Naive thymus-derived CD8-positive, alpha-beta T cell (primary cell): ENCODE measurements at places on chromosomes 13 and 19. TPM values are rescaled to one million over a fixed set of nuclear protein-coding genes. Genes with fewer than 3 reads are reported as not detected.
A peak's percentile ranks its signal among the peaks of the same experiment; 100 is the strongest.

DNA sequence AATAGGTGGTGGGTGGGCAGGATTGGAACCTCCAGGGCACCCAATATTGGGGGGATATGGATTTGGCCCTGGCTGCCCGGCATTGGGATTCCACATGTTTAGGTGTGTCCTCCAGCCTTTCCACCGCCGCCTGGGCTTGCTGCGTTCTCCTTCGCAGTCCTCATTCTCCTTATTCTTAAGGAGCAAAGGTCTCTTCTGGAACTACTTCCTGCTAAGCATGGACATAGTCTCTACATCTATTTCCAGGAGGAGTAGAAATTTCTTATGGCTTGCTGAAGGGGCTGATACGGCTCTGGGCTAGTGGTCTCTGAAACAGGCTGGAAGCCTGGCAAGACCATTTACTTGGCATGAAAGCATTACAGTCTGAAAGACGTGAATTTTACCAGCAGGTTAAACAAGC is 9.2 kb upstream of the FCGBP start:
- peak overlapping the region; percentile 54 for H3K4me3 ChIP-seq
- H3K4me1 ChIP-seq, result peaks cover 88% of the 10 kb centered on the region
- no peak for DNase-seq
- no peaks in the 10 kb centered on the region for H3K27me3 ChIP-seq

GRCh38 chr13:23504180-23504579 is 66.0 kb upstream of the TNFRSF19 start:
- no peak overlapping the region for H3K4me3 ChIP-seq
- H3K4me1 ChIP-seq, result no peaks in the 10 kb centered on the region
- H3K27me3 ChIP-seq, result peaks cover 7% of the 10 kb centered on the region
- no peak overlapping the region for H3K27ac ChIP-seq
- no peak for DNase-seq

DNA sequence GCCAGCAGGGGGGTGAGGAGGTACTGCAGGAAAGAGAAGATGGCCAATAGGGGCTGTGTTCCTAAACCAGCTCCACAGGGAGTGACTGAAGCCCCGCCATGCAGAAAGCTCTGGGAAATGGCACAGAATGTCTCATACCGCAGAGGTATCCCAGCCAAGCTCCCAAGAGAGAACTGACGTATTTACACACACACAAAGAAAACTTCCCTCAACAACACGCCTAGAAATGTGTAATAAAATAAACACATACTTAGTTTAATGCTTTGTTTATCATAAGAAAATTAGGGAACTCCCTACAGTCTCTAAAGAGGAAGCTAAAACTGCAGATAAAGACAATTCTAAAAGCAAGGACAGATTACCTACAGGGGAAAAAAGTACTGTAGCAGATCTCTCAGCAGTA is 40.0 kb downstream of the ESD start:
- H3K36me3 ChIP-seq, result no peaks in the 10 kb centered on the region
- H3K4me3 ChIP-seq, result no peak overlapping the region
- H3K27me3 ChIP-seq, result no peaks in the 10 kb centered on the region

DNA sequence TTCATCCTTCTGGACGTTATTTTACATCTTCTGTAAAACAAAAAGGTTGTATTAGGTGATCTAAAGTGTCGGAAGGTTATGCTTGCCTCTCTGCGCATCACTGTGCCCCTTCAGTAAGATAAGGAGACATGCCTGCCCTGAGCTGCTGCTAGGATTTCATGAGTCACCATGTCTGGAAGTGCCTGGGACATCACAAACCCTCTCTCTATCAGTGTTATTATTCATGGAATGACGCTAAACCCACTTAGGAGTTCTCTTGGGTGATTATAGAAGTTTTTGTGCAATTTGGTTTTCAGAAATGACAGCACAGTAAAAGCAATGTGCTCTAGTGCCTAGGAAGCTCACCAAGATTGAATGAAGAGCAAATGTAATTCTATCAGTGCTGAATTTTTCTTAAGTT is 617.7 kb downstream of the DCT start:
- DNase-seq, result no peak
- H3K4me3 ChIP-seq, result no peak overlapping the region
- no peaks in the 10 kb centered on the region for H3K4me1 ChIP-seq
- no peaks in the 10 kb centered on the region for H3K36me3 ChIP-seq
- peaks cover 1% of the 10 kb centered on the region for H3K27me3 ChIP-seq

- no peaks in the 10 kb centered on the region for H3K4me1 ChIP-seq
- H3K27ac ChIP-seq, result no peak overlapping the region
- no peak for DNase-seq
- H3K27me3 ChIP-seq, result no peaks in the 10 kb centered on the region
- H3K36me3 ChIP-seq, result peaks cover 72% of the 10 kb centered on the region
Measured at GRCh38 chr19:53140351-53140750, 7.6 kb upstream of the ZNF415 start.

DNA sequence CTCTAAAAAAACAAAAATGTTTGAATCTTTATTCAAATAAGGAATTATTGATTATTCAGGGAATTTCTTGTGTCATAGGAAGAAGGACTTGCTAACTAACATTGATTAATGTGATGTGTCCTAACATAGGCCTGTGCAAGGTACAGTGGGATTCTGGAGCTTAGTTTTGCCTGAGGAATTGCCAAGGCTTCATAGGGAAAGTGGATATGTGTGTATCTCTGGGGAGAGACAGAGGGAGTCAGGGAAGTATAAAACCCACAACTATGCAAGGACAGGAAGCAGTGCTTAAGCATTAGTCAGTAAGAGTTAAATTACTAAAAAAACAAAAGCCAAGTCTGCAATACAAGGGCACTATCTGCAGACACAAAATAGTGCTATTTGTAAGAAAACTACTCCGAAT is 59.6 kb downstream of the WDFY2 start:
- no peak for DNase-seq
- H3K4me1 ChIP-seq, result peaks cover 51% of the 10 kb centered on the region
- no peaks in the 10 kb centered on the region for H3K27me3 ChIP-seq
- H3K27ac ChIP-seq, result peak overlapping the region; percentile 91
- peak overlapping the region; percentile 61 for H3K4me3 ChIP-seq

- no peaks in the 10 kb centered on the region for H3K36me3 ChIP-seq
- no peaks in the 10 kb centered on the region for H3K27me3 ChIP-seq
- peak overlapping the region; percentile 85 for H3K27ac ChIP-seq
- peak overlapping the region; percentile 91 for H3K4me3 ChIP-seq
Measured at GRCh38 chr19:42397263-42398166, 7.4 kb upstream of the CNFN start.

- H3K27me3 ChIP-seq, result no peaks in the 10 kb centered on the region
- H3K4me3 ChIP-seq, result no peak overlapping the region
- H3K36me3 ChIP-seq, result peaks cover 64% of the 10 kb centered on the region
- no peak for DNase-seq
- H3K4me1 ChIP-seq, result peaks cover 8% of the 10 kb centered on the region
Measured at GRCh38 chr13:41835871-41836270, 125.0 kb downstream of the VWA8 start.

DNA sequence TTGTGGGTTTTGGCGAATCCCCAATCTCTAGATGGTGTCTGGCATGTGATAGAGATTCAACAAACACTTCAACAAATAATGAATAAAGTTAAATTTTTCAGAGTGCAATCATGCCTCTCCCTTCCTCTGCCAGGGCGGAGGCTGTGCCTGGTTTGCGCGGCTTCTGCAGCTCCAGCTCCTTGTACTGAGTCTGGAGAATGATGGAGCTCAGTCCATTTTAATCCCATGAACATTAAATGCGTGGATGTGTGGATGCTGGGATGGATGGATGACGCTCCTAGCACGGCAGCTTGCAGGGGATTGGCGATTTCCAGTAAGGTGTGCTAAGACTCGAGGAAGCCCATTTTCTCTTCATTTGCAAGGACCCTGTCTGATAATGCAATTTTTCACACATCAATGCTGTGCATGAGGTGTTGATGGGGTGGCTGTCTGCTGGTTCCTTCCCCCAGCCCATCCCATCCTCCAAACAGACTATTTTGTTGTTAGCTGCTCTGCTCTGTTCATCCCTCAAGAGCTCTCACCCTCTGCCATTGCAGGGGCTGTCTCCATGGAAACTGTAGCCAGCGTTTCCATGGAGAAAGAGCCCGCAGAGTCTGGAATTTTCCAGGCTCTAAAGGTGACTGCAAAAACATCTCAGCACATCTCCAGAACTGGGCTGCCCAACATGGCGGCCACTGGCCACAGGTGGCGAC is 92.6 kb upstream of the PEG3 start:
- H3K36me3 ChIP-seq, result no peaks in the 10 kb centered on the region
- no peaks in the 10 kb centered on the region for H3K4me1 ChIP-seq
- H3K4me3 ChIP-seq, result no peak overlapping the region
- no peak for DNase-seq
- no peaks in the 10 kb centered on the region for H3K27me3 ChIP-seq
- H3K27ac ChIP-seq, result no peak overlapping the region

DNA sequence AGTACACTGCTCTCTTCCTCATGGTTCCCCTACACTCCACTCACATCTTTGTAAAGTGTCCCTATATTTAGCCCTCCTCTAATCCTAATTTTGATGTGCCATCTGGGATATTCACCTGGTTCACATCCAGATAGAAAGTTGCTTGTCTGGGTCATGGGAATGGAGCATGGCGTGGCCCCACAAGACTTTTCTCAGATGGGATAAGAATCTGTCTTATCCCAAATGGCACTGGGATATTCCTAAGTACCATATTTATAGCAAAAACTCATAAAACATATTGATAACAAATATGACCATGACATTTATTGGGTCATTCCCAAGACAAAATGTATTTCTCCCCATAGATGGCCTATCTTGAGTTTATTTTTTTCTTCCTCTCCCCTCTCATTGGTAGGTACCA is 49.5 kb upstream of the POMP start:
- no peak for DNase-seq
- H3K4me3 ChIP-seq, result no peak overlapping the region
- no peak overlapping the region for H3K27ac ChIP-seq
- no peaks in the 10 kb centered on the region for H3K27me3 ChIP-seq
- peaks cover 19% of the 10 kb centered on the region for H3K4me1 ChIP-seq
- no peaks in the 10 kb centered on the region for H3K36me3 ChIP-seq

DNA sequence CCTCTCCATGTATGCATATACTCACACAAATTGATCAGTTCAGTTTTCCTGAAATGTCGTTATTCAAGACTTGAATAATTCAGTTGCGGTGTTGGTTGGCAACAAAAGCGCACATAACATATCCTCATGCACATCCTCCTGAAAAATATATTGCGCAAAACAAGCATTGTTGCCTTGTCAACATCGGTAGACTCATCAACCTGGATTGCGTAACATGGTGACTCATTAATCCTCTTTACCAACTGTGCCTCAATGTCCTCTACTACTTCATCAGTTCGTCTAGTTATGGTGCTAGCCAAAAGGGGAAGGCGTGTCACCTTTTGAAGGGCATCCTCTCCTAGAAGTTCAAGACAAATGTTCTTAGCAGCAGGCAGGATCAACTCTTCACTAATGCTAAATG is 357.7 kb downstream of the LMO7 start:
- no peak overlapping the region for H3K27ac ChIP-seq
- no peak overlapping the region for H3K4me3 ChIP-seq
- H3K4me1 ChIP-seq, result no peaks in the 10 kb centered on the region
- H3K36me3 ChIP-seq, result no peaks in the 10 kb centered on the region
- no peaks in the 10 kb centered on the region for H3K27me3 ChIP-seq

GRCh38 chr13:95317039-95317989 is 16.1 kb upstream of the ABCC4 start:
- no peak overlapping the region for H3K27ac ChIP-seq
- no peaks in the 10 kb centered on the region for H3K4me1 ChIP-seq
- DNase-seq, result no peak
- H3K27me3 ChIP-seq, result no peaks in the 10 kb centered on the region
- H3K4me3 ChIP-seq, result no peak overlapping the region
- H3K36me3 ChIP-seq, result peaks cover 4% of the 10 kb centered on the region

DNA sequence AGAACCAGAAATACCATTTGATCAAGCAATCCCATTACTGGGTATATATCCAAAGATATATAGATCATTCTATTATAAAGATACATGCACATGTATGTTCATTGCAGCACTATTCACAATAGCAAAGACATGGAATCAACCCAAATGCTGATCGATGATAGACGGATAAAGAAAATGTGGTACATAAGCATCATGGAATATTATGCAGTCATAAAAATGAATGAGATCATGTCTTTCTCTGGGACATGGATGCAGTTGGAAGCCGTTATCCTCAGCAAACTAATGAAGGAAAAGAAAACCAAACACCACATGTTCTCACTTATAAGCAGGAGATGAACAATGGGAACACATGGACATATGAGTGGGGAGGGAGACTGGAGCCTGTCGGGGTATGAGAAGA is 1540.9 kb upstream of the MIR17HG start:
- no peak for DNase-seq

DNA sequence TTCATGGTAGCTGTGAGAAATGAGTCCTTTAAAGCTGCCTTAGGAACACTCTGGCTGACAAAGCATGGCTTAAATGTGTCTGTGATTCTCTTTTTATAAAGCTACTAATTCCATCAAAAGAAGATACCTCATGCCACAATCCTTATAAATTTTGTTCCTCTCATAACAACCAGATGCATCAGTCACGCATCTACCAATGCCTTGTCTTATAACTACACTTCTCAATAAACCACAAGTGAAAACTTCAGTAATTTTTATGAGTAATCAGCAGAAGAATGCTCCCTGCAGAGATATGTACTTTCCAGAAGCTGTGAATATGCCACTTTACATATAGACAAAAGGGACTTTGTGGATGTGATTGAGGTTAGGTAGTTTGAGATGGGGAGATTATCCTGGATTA is 147.8 kb downstream of the SUCLA2 start:
- no peak for DNase-seq
- no peaks in the 10 kb centered on the region for H3K27me3 ChIP-seq
- no peaks in the 10 kb centered on the region for H3K36me3 ChIP-seq
- no peak overlapping the region for H3K4me3 ChIP-seq
- no peak overlapping the region for H3K27ac ChIP-seq

DNA sequence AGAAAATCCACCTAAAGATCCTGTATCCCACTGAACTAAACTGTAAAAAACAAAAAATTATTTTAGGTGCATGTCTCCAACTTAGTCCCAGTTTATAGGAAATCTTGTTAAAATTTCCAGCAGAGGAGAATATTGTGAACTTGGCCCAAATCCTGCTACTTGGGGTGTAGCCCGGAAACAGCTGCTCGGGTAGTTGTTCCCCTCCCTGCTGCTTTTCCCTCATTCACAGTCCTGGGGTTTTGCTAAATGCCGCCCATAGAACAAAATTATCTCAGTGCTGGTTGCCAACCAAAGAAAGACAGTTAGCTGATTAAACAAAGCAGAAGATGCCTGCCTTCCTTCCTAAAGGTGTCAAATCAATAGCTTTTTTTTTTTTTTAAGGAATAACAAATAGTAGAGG is 330.5 kb upstream of the KLF12 start:
- peaks cover 18% of the 10 kb centered on the region for H3K27me3 ChIP-seq
- H3K36me3 ChIP-seq, result no peaks in the 10 kb centered on the region
- no peak for DNase-seq

- peaks cover 94% of the 10 kb centered on the region for H3K4me1 ChIP-seq
- H3K36me3 ChIP-seq, result peaks cover 52% of the 10 kb centered on the region
- H3K4me3 ChIP-seq, result peak overlapping the region; percentile 81
- no peak for DNase-seq
- no peaks in the 10 kb centered on the region for H3K27me3 ChIP-seq
- H3K27ac ChIP-seq, result peak overlapping the region; percentile 97
Measured at GRCh38 chr13:46171217-46171616, 10.8 kb downstream of the LCP1 start.

- H3K36me3 ChIP-seq, result peaks cover 38% of the 10 kb centered on the region
- DNase-seq, result no peak
- no peaks in the 10 kb centered on the region for H3K27me3 ChIP-seq
- H3K27ac ChIP-seq, result no peak overlapping the region
- H3K4me3 ChIP-seq, result no peak overlapping the region
- no peaks in the 10 kb centered on the region for H3K4me1 ChIP-seq
Measured at GRCh38 chr19:56718231-56718630, 46.7 kb upstream of the ZNF835 start.

The PRRG2 gene
- 1.9 TPM for total RNA-seq

The ZNF175 gene
- 17.0 TPM for total RNA-seq

The PNMA8B gene
- 1.6 TPM for total RNA-seq

The KASH5 gene
- total RNA-seq, result not detected

The SMIM44 gene
- total RNA-seq, result not detected

The DCT gene
- total RNA-seq, result 1.1 TPM
